ENCODE measurements at places on chromosomes 16 and 17. TPM values are rescaled to one million over a fixed set of nuclear protein-coding genes. Genes with fewer than 3 reads are reported as not detected.

The TRPV2 gene
- polyA plus RNA-seq: 5.4 TPM

The CCP110 gene
- polyA plus RNA-seq: 2.4 TPM

The MRM3 gene
- 17.4 TPM for polyA plus RNA-seq

The NHERF2 gene
- 65.4 TPM for polyA plus RNA-seq

The TLCD2 gene
- polyA plus RNA-seq: 23.2 TPM

The CA10 gene
- 0.44 TPM for polyA plus RNA-seq

The HID1 gene
- polyA plus RNA-seq: 23.4 TPM

The GAST gene
- not detected for polyA plus RNA-seq

The PNMT gene
- 1.2 TPM for polyA plus RNA-seq

The EMP2 gene
- 10.6 TPM for polyA plus RNA-seq

The CSH1 gene
- polyA plus RNA-seq: not detected

The STX1B gene
- 0.60 TPM for polyA plus RNA-seq

The KRT25 gene
- not detected for polyA plus RNA-seq

The HBA1 gene
- not detected for polyA plus RNA-seq

The TM4SF5 gene
- 19.2 TPM for polyA plus RNA-seq

The MCRIP2 gene
- 131 TPM for polyA plus RNA-seq

The APOBR gene
- 24.0 TPM for polyA plus RNA-seq

The CMTM2 gene
- not detected for polyA plus RNA-seq

The MYH3 gene
- 1.2 TPM for polyA plus RNA-seq

The CX3CL1 gene
- polyA plus RNA-seq: 11.1 TPM

The CTDNEP1 gene
- 80.2 TPM for polyA plus RNA-seq

Data from sigmoid colon (tissue), 7 donors.